ENCODE measurements at places on chromosomes 13 and 19.

GRCh38 chr19:42487032-42487797, 41.1 kb downstream of the CEACAM1 start:
- no peak for DNase-seq

- DNase-seq = peak; percentile 69
These were observed 54.0 kb downstream of the GNG7 start for GRCh38 chr19:2648528-2648937.

DNA sequence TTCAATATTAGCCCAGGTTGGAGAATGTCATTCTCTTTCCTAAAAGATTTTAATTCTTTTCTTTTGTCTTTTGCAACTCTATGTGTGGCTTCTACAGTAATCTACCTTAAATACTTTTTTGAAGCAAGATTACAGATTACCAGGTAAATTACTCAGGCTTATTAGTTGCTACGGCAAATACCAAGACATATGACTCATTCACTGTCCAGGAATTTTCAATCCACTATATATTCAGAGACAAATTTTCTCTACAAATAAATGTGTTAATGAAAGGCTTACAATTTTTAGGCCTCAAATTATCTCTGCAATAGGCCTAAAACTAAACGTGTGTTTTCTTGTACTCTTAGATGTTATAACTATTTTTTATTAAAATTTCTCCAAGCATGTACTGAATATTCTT, 631.3 kb downstream of the DIAPH3 start:
- no peak for DNase-seq

- DNase-seq = no peak
These were observed 105.9 kb downstream of the AKAP11 start for GRCh38 chr13:42377640-42378382.

- no peak for DNase-seq
These were observed 19.6 kb upstream of the B3GNT3 start for GRCh38 chr19:17775245-17775927.

DNA sequence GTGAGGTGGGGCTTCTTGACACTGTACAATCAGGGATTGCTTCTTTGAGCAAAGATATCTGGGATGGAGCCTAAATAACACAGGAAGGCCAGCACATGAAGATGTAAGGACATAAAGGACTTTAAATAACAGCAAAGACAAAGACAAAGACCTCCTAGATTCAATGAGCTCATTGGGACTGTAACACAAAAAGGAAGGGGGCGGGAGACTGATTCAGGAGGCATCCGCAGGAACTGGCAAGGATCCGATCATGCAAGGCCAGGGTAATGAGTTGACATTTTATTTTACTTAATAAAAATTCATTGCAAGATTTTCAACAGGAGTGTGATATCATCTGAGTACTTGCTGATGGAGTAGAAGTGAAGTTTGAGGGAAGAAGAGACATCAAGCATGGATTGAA, 121.5 kb downstream of the LHFPL6 start:
- no peak for DNase-seq

GRCh38 chr13:98401934-98402333, 175.0 kb downstream of the STK24 start:
- DNase-seq = no peak

GRCh38 chr19:33385956-33386355, 12.4 kb downstream of the CEBPG start:
- no peak for DNase-seq

DNA sequence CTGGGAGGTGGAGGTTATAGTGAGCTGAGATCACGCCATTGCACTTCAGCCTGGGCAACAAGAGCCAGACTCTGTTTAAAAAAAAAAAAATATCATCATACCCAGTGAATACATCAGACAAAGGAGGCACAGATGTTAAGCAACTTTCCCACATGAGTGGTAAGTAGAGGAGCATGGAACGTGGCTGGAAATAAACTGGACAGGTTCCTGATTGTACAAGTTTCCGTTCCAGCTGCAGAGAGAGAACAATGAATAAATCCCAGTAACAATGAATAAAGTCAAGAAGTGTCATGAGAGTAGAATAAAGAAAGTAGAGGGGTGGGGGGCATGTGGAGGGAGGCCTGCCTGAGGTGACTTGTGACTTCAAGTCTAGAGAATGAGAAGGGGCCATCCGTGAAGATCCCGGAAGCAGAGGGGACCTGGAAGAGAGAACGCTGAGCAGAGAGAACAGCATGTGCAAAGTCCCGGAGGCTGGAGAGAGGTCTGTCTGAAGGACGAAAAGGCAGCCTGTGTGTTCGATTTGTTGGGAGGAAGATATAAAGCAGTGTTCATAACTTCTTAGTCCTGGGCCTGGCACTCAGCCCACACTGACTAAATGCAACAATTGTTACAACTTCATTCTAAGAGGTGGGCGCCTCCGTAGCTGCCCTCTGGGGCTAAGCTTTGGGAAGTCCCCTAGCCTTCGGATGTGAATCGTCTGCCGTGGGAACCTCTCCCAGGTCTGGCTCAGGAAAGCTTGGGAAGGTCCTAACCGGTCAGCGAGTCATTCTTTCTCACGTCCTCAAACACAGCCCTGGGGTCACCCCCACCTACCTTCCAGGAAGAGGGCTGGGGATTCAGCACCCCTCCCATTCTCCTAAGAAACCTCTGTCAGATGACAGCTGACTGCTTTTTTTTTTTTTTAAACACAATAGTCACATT, 15.3 kb upstream of the ARHGEF18 start:
- no peak for DNase-seq

- no peak for DNase-seq
These were observed 10.4 kb downstream of the XAB2 start for GRCh38 chr19:7618771-7619510.

DNA sequence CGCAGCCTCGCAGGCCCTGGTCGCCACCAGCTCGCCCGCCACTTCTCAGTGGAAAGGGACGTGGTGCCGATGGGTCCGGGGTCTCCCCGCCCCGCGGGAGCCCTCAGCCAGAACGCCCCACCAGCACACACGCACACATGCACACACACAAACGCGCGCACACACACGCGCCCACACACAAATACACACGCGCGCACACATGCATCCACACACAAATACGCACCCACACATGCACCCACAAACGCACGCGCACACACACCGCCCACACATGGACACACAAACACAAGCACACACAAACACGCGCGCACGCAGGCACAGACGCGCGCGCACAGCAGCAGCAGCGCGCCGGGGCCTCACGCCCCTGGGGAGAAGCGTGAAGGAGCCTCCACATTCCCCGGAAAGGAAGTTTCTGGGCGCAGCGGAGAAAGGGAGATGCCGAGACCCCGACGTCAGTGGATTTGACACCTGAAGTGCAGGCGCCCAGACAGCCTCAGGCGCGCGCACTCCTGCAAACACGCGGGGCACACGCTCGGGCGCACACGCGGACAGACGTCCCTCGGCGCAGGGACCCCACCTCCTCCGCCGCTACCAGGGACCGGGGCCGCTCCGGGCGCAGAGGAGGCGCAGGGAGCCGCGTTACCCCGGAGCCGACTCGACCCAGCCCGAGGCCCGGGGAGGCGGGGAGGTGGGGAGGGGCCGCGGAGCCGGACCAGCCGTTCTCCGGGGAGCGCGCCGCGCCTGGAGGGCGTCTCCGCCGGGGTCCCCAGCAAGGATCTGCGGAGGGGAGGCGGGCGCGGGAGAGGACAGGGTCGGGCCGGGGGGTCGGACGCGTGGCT, 622 bp downstream of the RASA3 start:
- DNase-seq = no peak

GRCh38 chr13:42272115-42272803, at the start of gene AKAP11:
AKAP11 (plus strand) TSS chr13:42272152; CDS start chr13:42286349, 14,197 bp downstream.
- peak; percentile 19 for DNase-seq

DNA sequence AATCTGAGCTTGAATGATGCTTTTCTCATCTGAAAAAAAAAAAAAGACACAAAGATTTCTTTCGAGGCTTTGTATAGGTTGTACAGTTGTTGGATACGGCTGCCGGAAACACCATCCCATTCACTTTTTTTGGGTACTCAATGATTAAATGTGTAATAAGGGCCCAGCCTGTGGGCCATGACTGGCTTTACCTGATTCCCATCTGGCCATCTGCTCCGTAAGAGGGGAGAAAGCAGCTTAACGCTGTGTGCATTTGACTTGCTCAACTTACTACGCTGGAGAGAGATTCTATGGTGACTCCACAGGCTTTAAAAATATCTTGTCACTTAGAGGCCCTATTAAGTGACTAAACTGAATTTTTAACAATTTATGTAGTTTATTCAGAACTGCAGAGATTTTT, 731 bp downstream of the ZNF558 start:
- no peak for DNase-seq

DNA sequence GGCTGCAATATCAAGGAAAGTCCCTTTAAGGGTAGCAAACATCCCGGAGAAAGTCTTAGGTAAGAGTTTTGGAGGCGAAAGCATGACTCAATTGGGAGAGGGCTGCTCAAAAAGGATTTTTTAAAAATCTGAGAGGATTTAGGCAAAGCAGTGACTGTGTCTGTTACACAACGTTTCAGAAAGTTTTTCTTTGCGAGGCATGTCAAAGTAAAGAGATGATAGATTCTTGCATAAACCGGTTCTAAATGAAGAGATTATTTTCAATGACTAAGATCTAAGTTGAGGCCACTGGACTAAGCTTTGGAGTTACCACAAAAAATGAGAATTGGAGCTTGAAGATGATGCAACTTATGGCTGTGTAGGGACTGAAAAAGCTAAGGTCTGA, 43.7 kb upstream of the ENOX1 start:
- DNase-seq = no peak

GRCh38 chr13:100604918-100605710, 16.5 kb upstream of the GGACT start:
- DNase-seq = no peak

DNA sequence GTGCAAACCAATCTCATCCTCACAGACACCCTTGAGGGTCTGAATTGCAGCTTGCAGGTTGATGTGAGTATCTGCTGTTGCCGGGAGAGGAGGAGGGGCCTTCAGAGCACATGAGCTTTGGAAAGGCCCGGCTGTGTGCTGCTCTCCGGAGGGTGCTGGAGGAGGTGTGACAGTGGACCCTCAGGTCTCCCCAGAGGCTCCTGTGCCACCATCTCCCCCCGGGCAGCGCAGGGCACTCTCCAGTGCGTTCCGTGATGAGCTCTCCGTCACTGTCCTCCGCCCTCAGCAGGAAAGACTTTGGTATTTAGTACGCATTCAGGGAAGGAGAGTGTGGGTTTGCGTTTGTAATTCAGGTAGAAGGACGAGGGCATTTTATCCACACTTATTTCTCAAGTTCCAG, 20.0 kb downstream of the LAMP1 start:
- no peak for DNase-seq

DNA sequence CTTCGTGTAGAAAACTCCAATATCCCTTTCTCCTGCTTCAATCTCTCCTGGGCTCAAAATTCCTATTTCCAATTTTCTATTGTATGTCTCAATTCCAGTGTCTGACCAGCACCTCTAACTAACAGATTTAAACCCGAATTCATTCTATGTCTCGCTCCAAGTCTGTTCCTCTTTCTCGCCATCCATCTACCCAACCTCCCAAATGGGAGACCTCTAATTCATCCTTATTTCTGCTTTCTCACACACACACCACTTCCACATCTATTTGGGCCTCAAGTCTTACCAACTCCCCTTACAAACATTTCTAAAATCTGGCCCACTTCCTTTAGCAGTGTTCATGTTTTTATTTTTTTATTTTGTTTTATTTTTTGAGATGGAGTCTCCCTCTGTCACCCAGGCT, 53.3 kb downstream of the MBD3L2B start:
- no peak for DNase-seq

- DNase-seq = no peak
These were observed 501.5 kb downstream of the SUCLA2 start for GRCh38 chr13:47499358-47500150.

GRCh38 chr19:47322058-47322457, 9.9 kb upstream of the C5AR2 start:
- DNase-seq = no peak

GRCh38 chr13:50714891-50715290, 128.6 kb downstream of the DLEU7 start:
- no peak for DNase-seq

DNA sequence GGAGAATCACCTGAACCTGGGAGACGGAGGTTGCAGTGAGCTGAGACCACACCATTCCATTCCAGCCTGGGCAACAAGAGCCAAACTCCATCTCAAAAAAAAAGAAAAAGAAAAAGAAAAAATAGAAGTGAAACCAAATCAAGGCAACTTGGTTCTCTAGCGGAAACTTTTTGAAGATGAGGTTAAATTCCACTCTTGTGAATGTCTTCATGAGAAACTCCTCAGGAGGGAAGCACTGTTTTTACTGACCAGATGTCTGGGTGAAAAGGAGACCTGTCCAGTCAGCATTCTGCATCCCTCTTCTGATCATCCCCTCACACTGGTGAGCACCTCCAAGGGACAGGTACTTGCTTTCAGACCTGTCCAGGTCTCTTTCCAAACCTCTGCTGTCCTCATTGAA, 15.8 kb downstream of the BRD4 start:
- DNase-seq = no peak

DNA sequence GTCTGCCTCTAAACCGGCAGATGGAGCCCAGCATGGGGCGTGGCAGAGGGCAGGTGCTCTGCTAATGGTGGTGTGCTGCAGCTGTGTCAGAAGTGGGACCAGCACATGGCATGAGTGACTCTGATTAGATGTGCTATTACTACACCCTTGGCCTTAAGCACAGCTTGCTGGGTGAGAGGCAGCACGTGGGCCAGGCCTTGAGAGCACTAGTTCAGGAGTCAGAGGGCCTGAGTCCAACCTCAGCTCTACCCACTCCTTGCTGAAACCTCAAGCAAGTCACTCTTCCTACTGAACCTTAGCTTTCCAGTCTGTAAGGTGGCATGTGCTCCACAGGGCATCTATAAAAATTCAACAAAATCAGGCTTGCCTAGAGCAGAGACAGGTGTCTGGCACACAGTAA, 22.7 kb downstream of the AKT2 start:
- DNase-seq = no peak

DNA sequence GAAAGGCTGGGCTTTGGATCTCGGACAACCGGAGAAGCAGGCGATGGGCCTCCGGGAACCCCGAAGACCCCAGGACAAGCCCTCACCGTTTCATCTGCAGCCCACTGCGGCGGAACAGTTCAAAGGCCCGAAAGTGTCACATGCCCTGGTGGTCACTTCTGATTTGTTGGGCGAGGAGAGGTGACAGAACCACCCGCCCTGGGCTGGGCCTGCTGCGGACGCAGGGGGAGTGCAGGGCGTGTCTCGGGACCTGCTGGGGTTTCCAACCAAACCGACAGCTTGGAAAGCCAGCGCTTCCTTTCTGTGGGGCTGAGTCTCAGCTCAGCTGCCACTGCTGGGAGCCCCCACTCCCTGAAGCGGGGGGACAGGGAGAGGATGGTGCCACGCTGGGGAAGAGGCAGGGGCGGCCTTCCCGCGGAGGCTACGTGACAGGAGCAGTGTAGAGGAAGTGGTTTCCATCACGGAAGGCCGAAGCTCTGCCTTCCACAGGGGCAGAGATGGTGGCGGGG, 22.8 kb upstream of the ZBTB7A start:
- DNase-seq = no peak

DNA sequence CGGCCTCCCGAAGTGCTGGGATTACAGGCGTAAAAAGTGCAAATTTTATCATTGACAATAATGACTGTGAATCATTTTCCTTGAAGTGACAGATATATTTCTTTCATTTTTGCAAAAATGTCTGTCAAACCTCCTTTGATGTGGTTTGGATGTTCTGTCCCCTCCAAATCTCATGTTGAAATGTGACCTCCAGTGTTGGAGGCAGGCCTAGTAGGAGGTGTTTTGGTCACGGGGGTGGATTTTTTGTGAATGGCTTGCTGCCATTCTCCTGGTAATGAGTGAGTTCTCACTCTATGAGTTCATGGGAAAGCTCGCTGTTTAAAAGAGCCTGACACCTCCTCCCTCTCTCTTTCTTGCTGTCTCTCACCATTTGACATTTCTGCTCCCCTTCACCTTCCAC, 5.5 kb upstream of the SLC1A6 start:
- no peak for DNase-seq

- no peak for DNase-seq
These were observed 8.7 kb downstream of the UCHL3 start for GRCh38 chr13:75558145-75558840.
